ENCODE measurements at places on chromosomes 7 and 10.

DNA sequence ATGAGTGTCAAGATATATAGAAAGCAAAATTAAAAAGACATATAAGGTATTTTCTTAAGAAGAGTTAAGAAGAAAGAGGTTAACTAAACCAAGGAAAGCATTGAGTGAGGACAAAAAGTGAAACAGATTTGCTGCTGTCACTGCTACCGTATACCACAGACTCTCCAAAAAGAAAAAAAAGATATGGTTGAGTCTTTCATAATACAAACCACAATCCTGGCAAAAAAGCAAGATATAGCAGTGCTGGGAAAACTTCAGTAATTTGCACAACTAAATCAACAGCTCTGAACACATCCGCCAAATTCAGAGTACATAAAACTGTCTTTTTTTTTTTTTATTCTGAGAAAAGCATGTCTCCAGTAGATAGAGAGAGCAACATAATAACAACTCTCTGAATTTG is 114.7 kb downstream of the ETV1 start:
- DNase-seq: peak; percentile 47

- DNase-seq: no peak
Measured at GRCh38 chr10:124552691-124553276, 91.2 kb downstream of the LHPP start.

DNA sequence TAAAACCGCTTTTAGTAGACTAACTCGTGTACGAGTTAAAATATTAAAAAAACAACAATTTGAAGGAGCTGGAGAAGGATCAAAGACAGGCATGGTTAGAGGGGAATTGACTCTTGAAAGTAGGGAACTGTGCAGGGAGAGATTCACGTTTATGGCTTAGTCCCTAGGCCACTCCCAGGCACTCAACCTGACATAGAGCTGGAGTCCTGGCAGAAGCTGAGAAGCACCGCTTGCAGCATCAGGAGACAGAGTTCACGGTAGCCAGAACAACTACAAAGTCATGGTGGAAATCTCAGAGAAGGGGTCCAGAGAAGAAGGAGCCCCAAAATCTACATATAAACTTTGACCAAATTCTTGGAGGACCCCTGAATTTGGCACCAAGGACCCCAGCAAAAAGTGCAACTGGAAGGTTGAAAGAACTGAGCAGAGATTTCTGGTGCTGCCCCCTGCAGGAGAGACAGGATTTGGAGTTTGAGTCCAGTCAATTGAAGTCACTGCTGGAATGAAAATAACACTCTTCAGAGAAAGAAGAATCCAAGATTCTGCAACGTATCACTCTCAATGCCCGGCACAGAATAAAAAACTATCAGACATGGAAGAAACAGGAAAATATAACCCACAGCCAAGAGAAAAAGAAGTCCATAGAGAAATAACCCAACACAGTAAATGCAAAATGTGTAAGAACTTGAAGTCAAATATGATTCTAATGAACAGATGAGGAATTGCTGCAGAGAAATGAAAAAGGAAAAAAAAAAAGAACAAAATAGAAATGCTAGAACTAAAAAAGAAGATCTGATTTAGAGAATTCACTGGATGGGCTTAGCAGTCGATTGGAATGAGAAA is 493.3 kb upstream of the PODXL start:
- no peak for DNase-seq

DNA sequence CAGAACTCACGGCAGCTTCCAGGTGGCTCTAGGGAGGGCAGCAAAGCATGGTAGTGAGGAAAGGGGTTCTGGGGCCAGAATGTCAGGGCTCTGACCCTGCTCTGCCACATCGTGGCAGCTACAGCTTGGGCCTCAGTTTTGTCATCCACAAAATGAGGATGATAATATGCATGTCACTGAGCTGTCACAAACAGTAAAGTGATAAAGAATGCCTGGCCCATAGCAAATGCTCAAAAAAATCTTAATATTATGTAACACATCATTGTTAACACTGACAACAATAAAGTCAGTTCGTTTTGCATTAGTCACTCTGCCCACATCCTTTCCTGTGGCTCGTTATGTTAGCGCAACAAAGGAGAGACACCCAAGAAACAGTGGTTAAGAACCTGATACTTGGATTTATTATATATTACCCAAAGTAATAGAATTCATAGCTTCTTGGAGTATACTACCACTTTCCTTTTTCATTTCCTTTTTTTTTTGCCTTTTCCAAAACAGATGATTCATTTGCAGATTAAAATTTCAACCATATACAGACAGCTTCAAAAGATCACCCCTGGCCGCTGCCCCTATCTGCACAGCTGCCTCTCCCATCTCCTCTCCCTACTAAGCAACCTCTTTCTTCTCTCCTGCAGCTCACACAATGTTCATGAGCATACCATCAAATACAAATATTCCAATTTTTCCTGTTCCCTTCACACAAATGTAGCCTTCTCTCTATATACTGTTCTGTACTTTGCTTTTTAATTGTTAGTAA is 45.5 kb upstream of the DDC start:
- DNase-seq: peak; percentile 57

DNA sequence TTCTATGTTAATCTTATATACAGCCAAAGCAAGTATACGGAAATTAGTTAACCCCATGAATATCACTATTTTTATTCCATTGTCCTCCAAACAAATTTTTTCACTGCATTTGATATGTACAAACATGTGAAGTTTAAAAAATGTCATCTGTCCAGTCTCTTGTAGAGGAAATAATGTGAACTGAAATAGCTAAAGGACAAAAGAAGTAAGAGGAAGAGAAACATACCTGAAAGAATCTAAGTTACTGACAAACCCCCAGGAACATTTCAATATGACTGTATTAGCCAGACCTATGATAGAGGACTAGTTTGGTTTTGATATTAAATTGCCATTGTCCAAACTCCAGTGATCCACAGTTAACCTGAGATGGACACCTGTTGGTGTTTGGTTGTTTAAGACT is 80.6 kb downstream of the NRCAM start:
- DNase-seq: no peak

GRCh38 chr10:5506751-5507648 is 7.6 kb upstream of the CALML5 start:
- no peak for DNase-seq

- peak; percentile 41 for DNase-seq
Measured at GRCh38 chr7:129343099-129343700, 91.0 kb upstream of the STRIP2 start.

GRCh38 chr7:30658479-30659074 is 23.7 kb downstream of the CRHR2 start:
- DNase-seq: no peak

GRCh38 chr10:114686013-114686412 is 27.9 kb upstream of the ABLIM1 start:
- DNase-seq: no peak

DNA sequence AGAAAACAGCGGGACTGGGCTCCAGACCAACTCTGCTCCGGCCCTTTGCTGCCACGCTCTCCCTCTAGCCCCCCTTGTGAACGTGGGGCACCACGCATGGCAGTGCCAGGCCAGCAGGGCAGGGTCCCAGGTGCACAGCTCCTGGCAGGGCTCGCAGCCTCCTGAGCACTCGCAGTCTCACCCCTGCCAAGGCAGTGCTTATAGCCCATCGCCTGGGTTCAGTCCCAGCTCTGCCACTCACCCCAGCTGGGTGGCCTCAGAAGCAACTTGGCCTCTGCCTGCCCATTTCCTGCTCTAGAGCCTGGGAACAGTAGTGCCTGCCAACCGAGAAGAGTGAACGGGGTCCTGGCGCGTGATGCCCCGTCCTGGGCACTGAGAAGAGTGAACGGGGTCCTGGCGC is 36.3 kb downstream of the CFAP46 start:
- DNase-seq: no peak

DNA sequence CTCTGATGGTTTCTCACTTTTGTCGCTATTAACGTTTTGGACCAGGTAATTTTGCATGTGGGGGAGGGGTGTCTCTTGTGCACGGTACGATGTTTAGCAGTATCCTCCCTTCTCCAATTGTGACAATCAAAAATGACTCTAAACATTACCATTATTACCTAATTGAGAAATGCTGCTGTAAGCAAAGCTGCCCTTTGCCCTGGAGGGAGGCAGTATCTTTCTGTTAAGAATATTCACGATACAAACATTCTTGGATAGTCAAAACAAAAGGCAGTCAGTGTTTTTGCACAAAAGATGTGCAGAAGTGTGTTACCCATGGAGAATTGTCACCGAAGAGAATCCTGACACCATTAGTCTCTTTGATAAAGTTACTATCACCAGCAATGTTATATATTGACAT is 9.6 kb downstream of the MALSU1 start:
- no peak for DNase-seq

DNA sequence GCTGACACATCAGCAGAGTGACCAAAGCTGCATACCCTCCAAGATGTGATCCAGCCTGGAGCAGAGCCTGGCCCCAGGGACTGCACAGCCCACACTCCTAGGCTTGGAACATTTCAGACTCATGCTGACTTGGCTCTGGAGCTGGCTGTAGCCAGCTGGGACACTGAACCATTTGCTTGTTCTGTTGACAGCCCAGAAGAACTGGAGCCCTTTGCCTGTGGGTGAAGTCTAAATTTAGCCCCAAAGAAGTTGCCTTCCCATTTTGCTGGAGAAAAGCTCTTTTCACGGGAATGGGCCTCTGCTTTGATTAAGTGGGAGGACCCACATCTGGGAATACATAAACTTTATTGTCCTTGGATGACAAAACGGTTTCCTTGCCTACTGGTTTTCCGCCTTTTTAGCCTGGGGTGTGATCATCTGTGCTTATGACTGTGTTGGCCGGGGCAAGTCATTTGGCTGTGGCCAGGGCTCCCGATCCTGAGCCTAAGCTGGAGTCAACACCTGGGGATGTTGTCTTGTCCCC is 186.2 kb upstream of the BMPER start:
- DNase-seq: peak; percentile 72

GRCh38 chr10:121956111-121957061 is 18.6 kb downstream of the NSMCE4A start:
- DNase-seq: peak; percentile 78

- peak; percentile 59 for DNase-seq
Measured at GRCh38 chr7:44162179-44162578, 21.0 kb upstream of the MYL7 start.

GRCh38 chr7:114048386-114049235 is 129.8 kb upstream of the PPP1R3A start:
- peak; percentile 24 for DNase-seq

- DNase-seq: no peak
Measured at GRCh38 chr10:5038101-5038500, 34.4 kb upstream of the AKR1C2 start.

DNA sequence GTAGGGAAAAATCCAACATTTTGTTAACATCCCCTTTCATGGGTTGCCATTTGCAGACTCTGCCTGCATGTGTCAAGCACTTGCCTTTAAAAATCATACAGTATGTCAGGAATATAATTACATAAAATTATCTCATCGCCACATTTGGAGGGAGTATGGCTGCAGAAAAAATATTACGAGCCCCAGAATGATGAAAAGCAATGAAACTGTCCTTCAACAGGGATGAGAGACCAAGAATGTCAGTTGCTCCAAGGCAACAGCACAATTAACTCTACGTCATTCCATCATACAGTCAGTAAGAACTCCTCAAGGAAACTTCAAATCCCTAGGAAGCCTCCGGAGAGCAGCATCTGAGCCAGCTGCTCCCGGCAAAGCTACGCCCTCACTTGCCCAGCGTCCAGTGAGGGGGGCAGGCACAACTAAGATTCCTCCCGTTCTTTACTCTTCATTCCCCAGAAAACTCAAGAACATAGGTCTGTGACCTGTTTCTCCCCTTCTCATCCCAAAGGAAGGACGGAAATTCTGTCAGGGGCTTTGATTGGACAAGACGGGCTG is 132.9 kb downstream of the ANLN start:
- DNase-seq: no peak

DNA sequence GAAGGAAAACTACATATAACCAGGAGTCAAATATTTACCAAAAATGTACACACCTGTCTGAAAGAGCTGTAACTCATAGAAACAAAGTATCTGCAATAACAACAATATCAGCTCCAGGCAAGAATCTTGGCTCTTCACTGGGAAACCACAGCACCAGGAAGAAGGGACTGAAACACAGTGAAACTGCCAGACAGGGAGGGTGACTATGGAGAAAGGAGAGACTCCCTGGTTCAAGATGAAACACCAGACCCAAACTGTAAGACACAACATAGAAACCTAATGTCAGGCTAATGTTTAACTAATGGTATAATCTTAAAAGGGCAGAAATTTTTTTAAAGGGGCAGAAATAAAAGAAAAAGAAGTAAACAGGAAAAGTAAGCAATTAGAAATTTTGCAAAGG is 11.5 kb upstream of the TAS2R39 start:
- DNase-seq: no peak

GRCh38 chr7:91789558-91789957 is 90.9 kb downstream of the MTERF1 start:
- DNase-seq: no peak

DNA sequence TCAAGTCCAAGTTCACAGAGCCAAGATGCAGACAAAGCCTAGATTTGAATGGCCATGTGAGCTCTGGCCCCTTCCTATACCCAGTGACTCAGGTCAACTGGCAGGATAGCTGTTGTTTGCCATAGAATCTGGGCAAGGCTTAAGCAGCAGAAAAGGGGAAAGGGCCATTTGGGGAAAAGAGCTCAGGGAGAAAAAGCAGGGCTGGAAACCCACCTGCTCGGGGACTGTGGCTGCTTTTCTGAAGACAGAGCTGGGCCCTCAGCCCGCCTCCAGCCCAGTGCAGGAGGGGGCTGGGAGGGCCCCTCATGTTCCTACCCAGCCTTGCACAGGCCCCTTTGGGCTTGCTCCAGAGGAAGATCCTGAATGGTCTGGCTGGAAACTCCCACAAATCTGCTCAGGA is 32.6 kb upstream of the HABP2 start:
- DNase-seq: no peak

DNA sequence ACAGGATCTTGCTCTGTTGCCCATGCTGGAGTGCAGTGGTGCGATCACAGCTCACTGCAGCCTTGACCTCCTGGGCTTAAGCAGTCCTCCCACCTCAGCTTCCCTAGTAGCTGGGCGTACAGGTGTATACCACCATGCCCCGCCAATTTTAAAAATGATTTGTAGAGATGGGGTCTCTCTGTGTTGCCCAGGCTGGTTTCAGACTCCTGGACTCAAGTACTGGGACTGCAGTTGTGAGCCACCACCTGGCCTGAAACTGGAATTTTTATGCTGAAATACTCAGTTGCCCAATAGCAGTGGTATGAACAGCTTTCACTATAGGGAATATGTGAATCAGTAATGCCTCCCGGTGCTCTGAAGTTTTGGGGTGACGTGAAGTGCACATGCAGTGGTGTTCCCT is 7.6 kb downstream of the ZRANB1 start:
- DNase-seq: peak; percentile 15

GRCh38 chr7:1817061-1817712 is 147.1 kb downstream of the ELFN1 start:
- no peak for DNase-seq
